ENCODE measurements at places on chromosomes 7 and 10.

- no peak for DNase-seq
These were observed 42.9 kb downstream of the WAC start for GRCh38 chr10:28575852-28576251.

- no peak for DNase-seq
These were observed 73.9 kb downstream of the NRP1 start for GRCh38 chr10:33260403-33261149.

DNA sequence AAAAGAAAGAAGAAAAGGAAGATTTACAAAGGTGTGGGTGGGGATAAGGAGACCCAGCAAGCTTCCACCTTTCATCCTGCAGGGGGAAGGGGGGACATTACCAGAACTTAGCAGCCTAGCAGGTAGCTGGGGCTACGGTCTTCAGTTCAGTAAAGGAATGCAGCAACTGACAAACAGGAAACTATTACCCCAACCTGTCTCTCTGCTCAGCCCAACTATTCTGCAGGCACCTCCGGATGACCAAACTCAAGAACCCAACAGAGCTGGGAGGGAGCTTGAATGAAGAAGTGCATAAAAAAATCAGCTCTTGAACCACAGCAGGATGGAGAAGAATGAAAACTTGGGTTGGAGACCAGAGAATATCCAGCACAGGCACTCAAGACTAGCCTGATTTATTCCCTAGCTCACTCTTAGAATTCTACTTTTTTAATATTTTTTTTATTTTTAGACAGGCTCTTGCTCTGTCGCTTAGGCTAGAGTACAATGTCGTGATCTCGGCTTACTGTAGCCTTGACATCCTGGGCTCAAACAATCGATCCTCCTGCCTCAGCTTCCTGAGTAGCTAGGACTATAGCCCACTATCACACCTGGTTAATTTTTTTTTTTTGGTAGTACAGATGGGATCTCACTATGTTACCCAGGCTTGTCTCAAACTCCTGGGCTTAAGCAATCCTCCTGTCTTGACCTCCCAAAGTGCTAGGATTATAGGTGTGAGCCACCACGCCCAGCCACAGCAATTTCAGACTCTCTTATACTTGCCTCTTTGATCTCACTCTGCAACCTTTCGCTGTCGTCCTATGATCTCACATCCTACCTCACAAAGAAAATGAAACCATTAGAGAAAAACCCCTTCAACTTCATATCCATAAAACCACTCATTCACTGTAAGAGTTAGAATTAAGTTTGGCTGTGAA lies 18.5 kb upstream of the C10orf67 start:
- no peak for DNase-seq

GRCh38 chr7:27182285-27182841 lies 2.7 kb downstream of the HOXA11 start:
- no peak for DNase-seq

DNA sequence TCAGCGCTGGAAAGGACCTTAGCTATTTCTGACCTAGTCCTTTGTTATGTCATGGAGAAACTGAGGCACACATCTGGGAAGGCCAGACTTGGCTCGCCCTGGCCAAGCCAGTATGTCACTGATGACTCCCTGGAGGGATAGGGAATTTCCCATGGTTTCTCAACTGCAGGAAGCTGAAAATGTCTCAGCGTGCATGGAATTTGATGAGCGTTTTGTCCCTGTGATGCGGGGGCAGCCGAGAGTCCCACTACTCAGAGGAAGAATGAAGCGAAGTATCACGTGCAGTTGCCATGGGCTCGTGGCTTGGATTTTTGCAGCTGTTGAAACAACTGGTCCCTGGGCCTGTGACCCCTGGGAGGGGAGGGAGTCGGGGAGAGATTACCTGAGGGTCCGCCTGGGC lies 44.8 kb downstream of the CLIP2 start:
- peak; percentile 80 for DNase-seq

GRCh38 chr7:27165089-27165995 lies at the start of gene HOXA9:
Gene HOXA9, minus strand, starts transcription at chr7:27165537. Its CDS starts 80 bp downstream, at chr7:27165457.
- no peak for DNase-seq

- no peak for DNase-seq
These were observed 11.0 kb upstream of the ADD3 start for GRCh38 chr10:109996766-109997171.

DNA sequence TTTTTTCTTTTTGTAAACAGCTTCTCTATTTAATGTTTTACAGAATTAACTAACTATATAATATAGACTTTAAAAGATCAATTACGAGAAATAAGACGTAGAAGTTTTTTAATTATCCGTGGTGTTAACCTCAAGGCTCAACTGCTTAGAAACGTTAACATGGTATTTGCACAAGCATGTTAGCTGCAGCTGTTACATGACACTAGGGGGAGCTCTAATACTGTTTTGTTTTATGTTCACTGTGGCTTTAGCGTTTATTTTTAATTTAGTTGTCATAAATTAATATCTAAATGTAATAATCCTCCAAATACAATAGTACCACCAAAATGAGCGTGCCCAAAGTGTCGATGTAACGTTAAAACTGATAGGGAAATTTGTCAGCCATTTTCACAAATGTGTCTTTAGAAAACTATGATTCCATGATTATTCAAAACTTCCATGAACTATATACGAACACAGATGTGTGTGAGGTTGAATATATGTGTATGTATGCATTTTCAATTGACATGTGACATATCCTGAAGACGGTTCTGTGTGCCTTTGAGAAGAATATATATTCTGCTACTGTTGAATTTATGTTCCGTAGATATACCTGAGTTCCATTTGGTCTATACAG lies 828.8 kb upstream of the MBL2 start:
- peak; percentile 26 for DNase-seq

DNA sequence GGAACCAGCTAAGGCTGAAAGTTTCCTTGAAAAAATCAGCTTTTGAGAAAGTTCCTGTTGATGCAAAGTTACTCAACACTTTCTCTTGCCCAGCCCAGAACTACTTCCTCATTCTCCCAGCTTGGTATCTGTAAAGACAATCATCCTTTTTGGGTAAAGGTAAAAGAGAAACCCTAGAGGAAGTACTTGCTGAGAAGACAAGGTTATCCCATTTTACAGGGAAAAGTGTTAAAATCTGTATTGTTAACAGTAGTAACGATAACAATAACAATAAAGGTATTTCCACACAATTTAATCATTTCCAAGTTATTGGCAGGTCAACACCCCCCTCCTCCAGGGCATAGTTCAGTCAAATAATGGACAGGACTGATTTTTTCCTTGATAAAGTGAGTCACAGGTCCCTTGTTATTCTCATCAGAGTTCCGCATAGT lies 2.4 kb downstream of the ALOX5 start:
- no peak for DNase-seq

DNA sequence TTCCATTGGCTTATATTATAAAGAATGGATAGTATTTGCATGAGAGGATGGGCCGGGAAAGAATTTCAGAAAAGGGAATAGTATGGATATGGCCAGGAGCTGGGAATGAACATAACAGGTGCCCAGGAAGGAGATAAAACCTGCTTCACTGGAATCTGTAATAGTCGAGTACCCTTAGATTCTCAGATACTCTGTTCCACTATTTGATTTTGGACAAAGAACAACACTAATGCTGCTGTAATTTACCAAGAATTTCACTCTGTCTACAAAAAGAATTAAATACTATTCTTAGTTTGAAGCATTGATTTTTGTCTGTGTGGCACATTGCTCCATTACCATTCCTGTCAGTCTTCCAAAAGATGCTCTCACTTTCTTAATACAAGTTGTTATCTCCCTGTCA lies 718.2 kb upstream of the LRRN3 start:
- DNase-seq, result no peak

- no peak for DNase-seq
These were observed 8.5 kb upstream of the CDH23 start for GRCh38 chr10:71388171-71388570.

DNA sequence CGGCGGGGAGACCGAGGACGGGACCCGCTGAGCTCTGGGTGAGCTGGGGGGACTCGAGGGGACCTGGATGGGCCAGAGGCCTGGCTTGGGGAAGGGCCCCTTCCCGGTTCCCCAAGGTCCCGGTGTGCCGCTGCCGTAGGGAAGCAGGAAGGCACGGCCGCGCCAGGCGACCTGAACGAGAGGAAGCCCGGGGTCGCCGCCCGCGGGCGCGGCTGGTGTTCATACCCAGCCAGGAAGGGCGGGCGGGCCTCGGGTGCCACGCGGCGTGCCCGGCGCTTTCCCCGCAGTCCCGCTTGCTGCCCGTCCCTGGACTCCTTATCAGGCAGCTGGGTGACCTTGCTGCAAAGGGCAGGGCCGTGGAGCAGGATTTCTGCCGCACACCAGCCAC lies 38.0 kb downstream of the ZNF777 start:
- no peak for DNase-seq

- no peak for DNase-seq
These were observed 167.3 kb upstream of the MYO3A start for GRCh38 chr10:25766687-25767221.

- DNase-seq, result peak; percentile 91
These were observed 14.8 kb upstream of the MMD2 start for GRCh38 chr7:4973728-4974198.

GRCh38 chr10:58781873-58782488 lies 269.3 kb downstream of the BICC1 start:
- DNase-seq, result peak; percentile 56

GRCh38 chr10:95343573-95343972 lies 52.8 kb upstream of the PDLIM1 start:
- DNase-seq, result no peak

DNA sequence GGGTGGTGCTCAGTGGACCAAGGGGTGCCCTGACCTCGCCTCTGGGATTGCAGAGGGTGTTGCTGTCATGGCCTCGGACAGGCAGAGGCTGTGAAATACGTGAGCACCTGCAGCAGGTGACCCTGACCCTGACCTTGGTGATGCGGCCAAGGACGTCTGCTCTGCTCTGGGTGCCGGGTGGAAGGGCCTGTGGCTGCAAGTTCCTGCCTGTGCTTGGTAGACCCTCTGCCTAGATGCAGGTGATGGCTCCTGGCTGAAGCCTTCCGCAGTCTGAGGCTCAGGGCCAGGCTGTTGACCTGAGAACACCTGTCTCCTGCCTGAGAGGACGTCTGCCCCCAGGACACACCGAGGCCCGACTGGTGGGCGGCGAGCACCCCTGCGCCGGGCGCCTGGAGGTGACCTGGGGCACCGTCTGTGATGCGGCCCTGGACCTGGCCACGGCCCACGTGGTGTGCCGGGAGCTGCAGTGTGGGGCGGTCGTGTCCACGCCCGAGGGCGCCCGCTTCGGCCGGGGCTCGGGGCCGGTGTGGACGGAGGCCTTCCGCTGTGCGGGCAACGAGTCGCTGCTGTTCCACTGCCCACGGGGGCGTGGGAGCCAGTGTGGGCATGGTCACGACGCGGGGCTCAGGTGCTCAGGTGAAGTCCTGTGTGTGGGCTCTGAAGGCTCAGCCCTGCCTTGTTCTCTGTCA lies 4.4 kb downstream of the SCART1 start:
- DNase-seq, result no peak

- no peak for DNase-seq
These were observed 411.0 kb upstream of the DPP6 start for GRCh38 chr7:153641199-153641598.

- no peak for DNase-seq
These were observed 86.5 kb downstream of the TMEM178B start for GRCh38 chr7:141160246-141160860.

- no peak for DNase-seq
These were observed 47.9 kb downstream of the TBATA start for GRCh38 chr10:70737250-70737649.

- DNase-seq, result peak; percentile 21
These were observed 64.2 kb downstream of the NKX6-2 start for GRCh38 chr10:132721725-132722124.

DNA sequence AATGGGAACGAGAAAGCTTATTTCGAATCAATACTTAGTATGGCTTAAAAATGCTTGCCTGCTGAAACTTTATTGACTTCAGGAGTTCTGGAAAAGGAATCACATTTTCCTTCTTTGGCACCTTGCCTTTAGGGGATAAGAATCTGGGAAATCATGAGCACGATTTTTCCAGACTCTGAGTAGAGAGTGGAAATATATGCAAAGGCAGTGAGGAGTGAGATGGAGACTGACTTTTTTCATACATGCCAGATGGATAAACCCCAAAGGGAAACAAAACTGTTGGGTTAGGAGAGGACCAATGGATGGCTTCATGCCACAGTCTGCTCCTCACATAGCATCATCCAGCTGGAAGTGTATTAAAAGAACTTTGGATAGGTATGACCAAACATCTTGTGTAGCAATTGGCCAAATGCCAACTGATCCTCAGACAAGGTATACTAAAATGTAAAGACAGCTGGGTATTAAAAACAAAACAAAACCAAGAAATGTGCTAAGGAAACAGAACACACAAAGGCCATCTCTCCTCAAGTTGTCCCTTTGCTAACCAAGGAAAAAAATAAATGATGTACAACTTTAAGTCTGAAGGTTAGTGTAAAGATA lies 1.7 kb downstream of the COL28A1 start:
- no peak for DNase-seq

GRCh38 chr7:16431646-16432424 lies 10.5 kb upstream of the CRPPA start:
- DNase-seq, result peak; percentile 32

DNA sequence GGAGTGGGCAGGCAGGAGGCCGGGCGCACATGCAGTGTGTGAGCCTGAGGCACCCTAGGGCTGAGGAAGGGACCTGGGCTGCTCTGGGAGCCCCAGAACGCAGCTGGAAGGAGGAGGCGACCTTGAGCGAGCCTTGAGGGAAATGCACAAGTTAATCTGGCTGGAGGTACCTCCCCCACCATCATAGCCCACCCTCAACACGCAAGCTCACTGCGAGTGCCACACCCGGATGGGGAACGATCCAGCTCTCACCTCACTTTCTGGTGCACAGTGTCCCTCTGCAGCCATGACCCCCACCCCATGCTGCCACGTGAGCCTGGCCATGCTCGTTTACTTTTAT lies 162.4 kb upstream of the PPP2R2D start:
- no peak for DNase-seq

DNA sequence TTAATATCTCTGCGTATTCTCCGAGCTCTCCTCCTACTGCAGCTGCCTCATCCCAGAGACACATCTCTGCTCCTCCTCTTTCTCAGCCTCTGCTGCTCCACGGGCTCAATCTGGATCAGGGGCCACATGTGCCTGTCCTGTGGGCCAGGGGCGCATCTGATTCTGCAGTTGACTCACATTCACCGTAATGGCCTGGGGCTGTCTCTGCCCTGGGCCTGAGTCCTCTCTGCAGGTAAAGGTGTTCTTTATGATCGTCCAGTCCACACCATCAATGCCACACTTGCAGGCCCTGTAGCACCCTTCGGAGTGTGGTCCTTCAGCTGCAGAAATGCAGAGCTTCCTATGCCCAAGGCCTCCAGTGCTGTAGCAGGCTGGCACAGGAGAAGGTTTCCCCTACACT lies 154.5 kb downstream of the OAT start:
- no peak for DNase-seq

GRCh38 chr7:156764766-156765165 lies 124.2 kb downstream of the RNF32 start:
- no peak for DNase-seq

- no peak for DNase-seq
These were observed 4.8 kb upstream of the AASS start for GRCh38 chr7:122148878-122149277.

- no peak for DNase-seq
These were observed 199.2 kb upstream of the MAGI2 start for GRCh38 chr7:79652619-79653018.
